Type B pancreatic cell (in vitro differentiated cells): ENCODE measurements at places on chromosomes 3 and 15. TPM values are rescaled to one million over a fixed set of nuclear protein-coding genes. Genes with fewer than 3 reads are reported as not detected.

Gene WDR82
- 74.2 and 96.8 TPM in 2 replicates for total RNA-seq

Gene USP13
- total RNA-seq: 5.4 and 18.3 TPM in 2 replicates

Gene CRABP1
- 20.5 and 685 TPM in 2 replicates for total RNA-seq

Gene FRMD4B
- 37.4 and 38.7 TPM in 2 replicates for total RNA-seq

Gene EPHA3
- total RNA-seq: 1.8 and 30.3 TPM in 2 replicates

Gene PYGO1
- total RNA-seq: 7.7 and 29.0 TPM in 2 replicates

Gene ZDHHC3
- 83.6 and 112 TPM in 2 replicates for total RNA-seq

Gene CADM2
- total RNA-seq: 4.0 and 11.4 TPM in 2 replicates

Gene MAGEL2
- total RNA-seq: 3.1 and 8.2 TPM in 2 replicates

Gene DAZL
- total RNA-seq: not detected in 2 replicates

Gene CAMP
- not detected in 2 replicates for total RNA-seq

Gene ATP8B4
- total RNA-seq: 2.2 and 10.3 TPM in 2 replicates

Gene SKIC8
- total RNA-seq: 43.6 and 54.4 TPM in 2 replicates

Gene ZNF620
- 12.3 and 14.0 TPM in 2 replicates for total RNA-seq

Gene MUC20
- 19.7 and 20.0 TPM in 2 replicates for total RNA-seq

Gene RTP3
- not detected in 2 replicates for total RNA-seq

Gene RAB8B
- 26.5 and 36.8 TPM in 2 replicates for total RNA-seq

Gene ZNF385D
- 2.2 and 7.5 TPM in 2 replicates for total RNA-seq
